Osteocyte (in vitro differentiated cells): ENCODE measurements at places on chromosomes 3 and 15. TPM values are rescaled to one million over a fixed set of nuclear protein-coding genes. Genes with fewer than 3 reads are reported as not detected.

Gene MSL2
- total RNA-seq, result 28.7 and 28.9 TPM in 2 replicates

Gene CCDC50
- 75.5 and 86.7 TPM in 2 replicates for total RNA-seq

DNA sequence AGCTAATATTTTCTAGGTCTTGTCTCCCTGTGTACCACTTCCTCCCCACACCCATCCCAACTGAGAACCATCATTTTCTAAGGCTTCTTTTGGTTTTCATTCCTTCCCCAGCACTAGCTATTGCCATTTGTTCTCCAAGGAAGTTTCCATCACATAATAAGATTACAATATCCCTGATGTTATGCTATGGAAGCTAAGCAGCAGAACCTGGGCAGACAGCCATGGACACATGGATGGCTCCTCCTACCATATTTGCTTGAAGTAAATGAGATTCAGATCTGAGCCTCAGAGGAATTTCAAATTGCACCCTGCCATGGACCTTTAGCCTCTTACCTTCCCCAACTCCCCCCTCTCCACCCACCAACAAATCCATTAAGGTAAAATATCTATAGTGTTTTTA, 31.5 kb downstream of the GASK1A start:
- no peak overlapping the region for H3K27ac ChIP-seq
- no peaks in the 10 kb centered on the region for H3K4me1 ChIP-seq
- no peaks in the 10 kb centered on the region for H3K27me3 ChIP-seq
- H3K4me3 ChIP-seq, result no peak overlapping the region

- peaks cover 39% of the 10 kb centered on the region for H3K4me1 ChIP-seq
- DNase-seq, result no peak
- H3K27ac ChIP-seq, result no peak overlapping the region
- H3K36me3 ChIP-seq, result no peaks in the 10 kb centered on the region
- H3K4me3 ChIP-seq, result no peak overlapping the region
Measured at GRCh38 chr3:24302396-24302795, 192.3 kb downstream of the THRB start.

GRCh38 chr15:92610101-92610520, 45.5 kb downstream of the FAM174B start:
- no peak overlapping the region for H3K27ac ChIP-seq
- no peak for DNase-seq
- no peaks in the 10 kb centered on the region for H3K36me3 ChIP-seq
- peaks cover 22% of the 10 kb centered on the region for H3K27me3 ChIP-seq

- peaks cover 43% of the 10 kb centered on the region for H3K4me1 ChIP-seq
- H3K27ac ChIP-seq, result peak overlapping the region; percentile 96
- H3K36me3 ChIP-seq, result peaks cover 9% of the 10 kb centered on the region
- H3K4me3 ChIP-seq, result peak overlapping the region; percentile 21
Measured at GRCh38 chr15:55402707-55403106, 5.5 kb downstream of the CCPG1 start.

- no peaks in the 10 kb centered on the region for H3K36me3 ChIP-seq
- no peak overlapping the region for H3K4me3 ChIP-seq
- no peak overlapping the region for H3K27ac ChIP-seq
- no peaks in the 10 kb centered on the region for H3K4me1 ChIP-seq
- no peak for DNase-seq
Measured at GRCh38 chr15:92480361-92480760, 86.7 kb downstream of the ST8SIA2 start.
